Breast epithelium (tissue), 4 donors: ENCODE measurements at places on chromosomes 4 and X.

DNA sequence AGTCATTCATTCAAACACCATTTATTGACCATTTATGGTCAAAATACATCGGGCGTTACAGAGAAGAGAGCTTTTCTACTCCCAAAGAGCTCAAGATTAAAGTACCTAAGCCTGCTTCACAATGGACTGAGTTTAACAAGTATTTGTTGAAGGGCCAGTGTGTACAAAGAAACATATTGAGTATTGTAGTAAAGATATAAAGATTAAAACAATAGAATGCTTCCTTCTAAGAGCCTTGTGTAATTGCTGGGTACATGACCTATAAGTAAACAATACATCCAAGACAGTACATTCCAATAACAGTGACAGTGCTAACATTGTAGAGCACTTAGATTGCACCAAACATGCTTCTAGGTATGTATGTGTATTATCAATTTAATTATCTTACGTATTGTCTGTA lies 695.5 kb downstream of the PCDH7 start:
- no peaks in the 10 kb centered on the region for H3K4me1 ChIP-seq
- no peak for DNase-seq
- H3K4me3 ChIP-seq = no peak overlapping the region
- H3K27ac ChIP-seq = no peak overlapping the region
- no peaks in the 10 kb centered on the region for H3K27me3 ChIP-seq

- no peak for DNase-seq
- no peak overlapping the region for H3K27ac ChIP-seq
- no peaks in the 10 kb centered on the region for H3K27me3 ChIP-seq
- H3K4me1 ChIP-seq = no peaks in the 10 kb centered on the region
Observed at GRCh38 chrX:146396409-146396808, 413.2 kb upstream of the CXorf51B start.

DNA sequence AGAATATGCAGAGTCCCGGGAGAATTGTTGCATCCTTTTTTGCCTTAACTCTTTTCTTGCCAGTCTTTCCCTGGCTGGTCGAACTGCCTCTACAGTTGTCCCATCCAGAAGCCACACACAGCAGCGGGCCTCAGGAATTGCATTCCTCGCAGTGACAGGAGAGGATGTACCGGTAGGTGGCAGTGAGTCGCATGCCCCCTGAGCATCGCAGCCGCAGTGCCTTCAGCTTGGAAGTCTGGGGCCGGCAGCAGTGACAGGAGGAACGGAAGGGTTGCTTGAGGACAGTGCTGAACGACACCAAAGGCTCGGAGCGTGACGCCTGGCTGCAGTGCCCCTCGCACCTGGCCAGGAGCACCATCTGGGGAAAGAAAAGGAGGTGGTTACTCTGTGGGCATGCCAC lies 23.5 kb downstream of the NDP start:
- no peaks in the 10 kb centered on the region for H3K36me3 ChIP-seq
- no peak for DNase-seq
- no peaks in the 10 kb centered on the region for H3K27me3 ChIP-seq
- H3K4me1 ChIP-seq = no peaks in the 10 kb centered on the region
- no peak overlapping the region for H3K4me3 ChIP-seq

- no peak overlapping the region for H3K4me3 ChIP-seq
- no peak overlapping the region for H3K27ac ChIP-seq
- H3K4me1 ChIP-seq = no peaks in the 10 kb centered on the region
- no peak for DNase-seq
Observed at GRCh38 chr4:158875026-158875425, 106.2 kb downstream of the FNIP2 start.

DNA sequence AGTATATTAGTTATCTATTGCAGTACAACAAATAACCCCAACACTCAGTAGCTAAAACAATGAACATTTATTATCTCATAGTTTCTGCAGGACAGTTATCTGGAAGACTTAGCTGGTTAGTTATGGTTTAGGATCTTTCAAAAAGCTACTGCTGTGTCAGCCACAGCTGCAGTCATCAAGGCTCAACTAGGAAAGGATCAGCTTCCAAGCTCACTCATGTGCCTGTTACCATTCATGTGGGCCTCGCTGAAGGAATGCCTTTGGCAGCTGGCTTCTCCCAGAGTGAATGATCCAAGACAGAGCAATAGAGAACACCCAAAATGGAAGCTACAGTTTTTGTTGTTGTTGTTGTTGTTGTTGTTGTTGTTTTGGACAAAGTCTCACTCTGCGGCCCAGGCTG lies 13.5 kb upstream of the PRSS48 start:
- H3K4me1 ChIP-seq = no peaks in the 10 kb centered on the region
- H3K27ac ChIP-seq = no peak overlapping the region
- H3K27me3 ChIP-seq = no peaks in the 10 kb centered on the region

DNA sequence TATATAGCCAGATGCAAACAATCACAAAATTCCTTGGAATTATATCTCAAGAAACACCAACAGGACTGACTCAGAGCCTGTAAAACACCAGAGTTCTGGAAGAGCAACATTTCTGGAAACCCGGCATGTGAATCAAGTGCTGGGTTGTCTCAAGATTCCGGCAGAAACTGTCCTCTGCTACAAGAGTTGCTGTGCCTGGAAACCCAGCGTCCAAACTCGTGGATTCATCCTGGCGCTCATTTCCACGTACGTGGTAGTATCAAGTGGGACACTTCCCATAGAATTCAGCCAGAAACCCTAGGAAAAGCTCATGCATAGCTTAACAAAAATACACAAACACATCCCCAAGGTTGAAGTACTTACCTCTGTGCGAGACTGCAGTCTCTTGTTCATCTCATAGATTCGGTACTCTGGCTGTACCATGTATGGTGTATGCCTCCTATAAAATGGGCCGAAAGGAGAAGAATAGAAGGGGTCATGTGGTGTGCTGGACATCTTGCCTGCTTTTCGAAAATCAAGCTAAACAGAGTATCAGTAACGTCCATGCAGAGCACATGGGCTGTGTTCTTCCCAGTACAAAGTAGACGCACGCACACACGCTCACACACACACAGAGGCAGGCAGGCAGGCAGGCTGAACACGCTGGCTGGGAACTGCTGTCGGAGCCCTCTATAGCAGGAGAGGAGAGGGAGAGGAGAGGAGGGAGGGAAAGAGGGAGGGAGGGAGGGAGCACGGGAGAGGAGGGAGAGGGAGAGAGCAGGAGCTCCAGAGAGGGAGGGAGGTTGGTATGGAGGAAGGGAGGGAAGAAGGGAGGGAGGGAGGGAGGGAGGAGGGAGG lies at the start of gene LDB2:
LDB2 (minus strand) TSS at position 655 of the 837 bp plus-strand sequence.
- no peaks in the 10 kb centered on the region for H3K36me3 ChIP-seq
- DNase-seq = no peak
- H3K4me3 ChIP-seq = peak within 1 kb of the TSS; percentile 69
- H3K27ac ChIP-seq = peak within 1 kb of the TSS; percentile 48
- H3K4me1 ChIP-seq = no peaks in the 10 kb centered on the region
- no peaks in the 10 kb centered on the region for H3K27me3 ChIP-seq

GRCh38 chr4:95426455-95426854 lies 122.3 kb downstream of the UNC5C start:
- no peak overlapping the region for H3K27ac ChIP-seq
- no peaks in the 10 kb centered on the region for H3K4me1 ChIP-seq
- no peak for DNase-seq
- H3K4me3 ChIP-seq = no peak overlapping the region

GRCh38 chrX:68355629-68355920 lies 77.7 kb downstream of the OPHN1 start:
- H3K27ac ChIP-seq = no peak overlapping the region
- no peak for DNase-seq
- H3K27me3 ChIP-seq = peaks cover 10% of the 10 kb centered on the region
- H3K4me3 ChIP-seq = no peak overlapping the region
- H3K4me1 ChIP-seq = no peaks in the 10 kb centered on the region

GRCh38 chr4:74260036-74260435 lies 48.2 kb upstream of the EPGN start:
- no peak for DNase-seq
- no peaks in the 10 kb centered on the region for H3K36me3 ChIP-seq
- no peak overlapping the region for H3K4me3 ChIP-seq
- no peaks in the 10 kb centered on the region for H3K4me1 ChIP-seq

GRCh38 chr4:177632481-177632880 lies 190.2 kb upstream of the AGA start:
- no peaks in the 10 kb centered on the region for H3K36me3 ChIP-seq
- no peak overlapping the region for H3K27ac ChIP-seq
- no peak for DNase-seq
- H3K4me1 ChIP-seq = no peaks in the 10 kb centered on the region
- H3K27me3 ChIP-seq = no peaks in the 10 kb centered on the region

- H3K27ac ChIP-seq = no peak overlapping the region
- DNase-seq = no peak
- H3K4me3 ChIP-seq = peak overlapping the region; percentile 38
- H3K27me3 ChIP-seq = no peaks in the 10 kb centered on the region
- no peaks in the 10 kb centered on the region for H3K36me3 ChIP-seq
Observed at GRCh38 chrX:1534301-1535168, 2.5 kb downstream of the P2RY8 start.

DNA sequence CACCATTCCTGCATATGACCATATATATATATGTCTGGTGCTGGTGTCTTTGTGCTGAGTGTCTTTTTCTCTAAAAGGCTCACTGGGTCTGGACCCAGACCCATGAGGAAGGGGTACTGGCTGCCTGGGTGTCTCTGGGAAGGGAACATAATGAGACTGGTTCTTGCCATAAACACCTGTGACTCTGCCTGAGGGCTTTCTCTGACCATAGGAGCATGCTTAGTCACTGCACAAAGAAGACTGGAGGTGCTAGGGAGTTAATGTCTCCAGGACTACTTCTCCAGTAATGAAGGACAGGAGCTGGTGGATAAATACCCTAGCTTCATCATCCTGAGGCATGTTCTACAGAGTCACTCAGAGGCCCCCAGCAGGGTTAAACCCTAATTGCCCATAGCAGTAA lies 47.1 kb upstream of the CASK start:
- H3K4me1 ChIP-seq = no peaks in the 10 kb centered on the region
- H3K4me3 ChIP-seq = no peak overlapping the region
- H3K27me3 ChIP-seq = peaks cover 25% of the 10 kb centered on the region
- H3K36me3 ChIP-seq = no peaks in the 10 kb centered on the region
- no peak overlapping the region for H3K27ac ChIP-seq

DNA sequence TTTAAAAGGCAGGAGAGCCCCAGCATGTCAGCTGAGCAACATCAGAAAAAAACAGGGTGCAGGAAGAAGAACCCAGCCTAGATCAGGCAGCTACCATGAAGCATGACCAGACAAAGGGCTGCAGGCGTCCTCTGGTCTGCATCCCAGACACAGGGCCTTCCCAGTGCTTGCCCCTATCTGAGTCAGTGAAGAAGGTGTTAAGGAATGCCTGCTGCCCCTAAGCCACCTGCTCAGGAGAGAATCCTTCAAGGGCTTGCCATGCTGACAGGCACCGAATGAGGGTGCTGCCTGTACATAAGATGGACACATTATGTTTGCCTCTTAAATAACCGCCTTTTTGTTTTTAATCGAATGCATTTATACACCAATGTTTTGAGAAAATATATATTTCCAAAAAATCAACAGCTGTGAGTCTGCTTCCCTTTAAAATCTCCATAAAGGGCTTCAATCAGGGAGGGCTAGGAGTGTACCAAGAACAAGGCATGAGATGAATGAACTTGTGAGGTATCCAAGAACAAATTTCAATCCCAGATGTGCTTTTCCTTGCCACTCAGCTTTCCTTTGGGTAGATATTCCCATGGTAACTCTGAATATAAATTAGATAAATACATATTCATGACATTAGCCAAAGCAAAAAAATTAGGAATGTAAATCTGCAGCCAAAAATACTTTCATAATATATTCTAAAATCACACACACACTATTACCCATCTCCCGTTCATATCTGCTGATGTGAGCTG lies 85.1 kb downstream of the SLC9A7 start:
- H3K4me1 ChIP-seq = no peaks in the 10 kb centered on the region
- H3K27me3 ChIP-seq = no peaks in the 10 kb centered on the region
- no peak overlapping the region for H3K4me3 ChIP-seq

- H3K36me3 ChIP-seq = no peaks in the 10 kb centered on the region
- H3K4me1 ChIP-seq = no peaks in the 10 kb centered on the region
- DNase-seq = no peak
- H3K27ac ChIP-seq = no peak overlapping the region
- no peaks in the 10 kb centered on the region for H3K27me3 ChIP-seq
- H3K4me3 ChIP-seq = no peak overlapping the region
Observed at GRCh38 chrX:27186671-27187070, 276.5 kb downstream of the PPP4R3C start.

GRCh38 chr4:10442976-10443375 lies 14.2 kb downstream of the ZNF518B start:
- no peaks in the 10 kb centered on the region for H3K27me3 ChIP-seq
- H3K4me3 ChIP-seq = no peak overlapping the region
- no peaks in the 10 kb centered on the region for H3K36me3 ChIP-seq

DNA sequence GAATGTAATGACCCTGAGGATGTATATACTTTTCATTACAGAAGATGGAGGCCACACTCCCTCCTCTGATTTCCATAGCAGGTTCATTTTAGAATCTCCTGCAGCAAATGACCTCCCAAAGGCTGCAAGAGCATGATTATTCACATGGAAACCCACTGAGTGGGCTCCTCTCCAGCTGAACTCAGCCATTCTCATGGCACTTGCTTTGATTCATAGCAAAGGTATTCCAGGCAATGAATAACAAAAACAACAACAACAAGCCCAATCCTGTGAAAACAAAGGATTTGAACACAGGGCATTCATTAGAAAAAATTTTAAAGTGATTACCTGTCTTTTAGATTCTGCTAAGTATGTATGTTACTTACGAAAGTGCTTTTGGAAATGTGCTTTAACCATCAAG lies 894.0 kb upstream of the FRG1 start:
- no peak overlapping the region for H3K27ac ChIP-seq
- no peak for DNase-seq
- H3K4me3 ChIP-seq = no peak overlapping the region
- no peaks in the 10 kb centered on the region for H3K4me1 ChIP-seq
- H3K36me3 ChIP-seq = no peaks in the 10 kb centered on the region

DNA sequence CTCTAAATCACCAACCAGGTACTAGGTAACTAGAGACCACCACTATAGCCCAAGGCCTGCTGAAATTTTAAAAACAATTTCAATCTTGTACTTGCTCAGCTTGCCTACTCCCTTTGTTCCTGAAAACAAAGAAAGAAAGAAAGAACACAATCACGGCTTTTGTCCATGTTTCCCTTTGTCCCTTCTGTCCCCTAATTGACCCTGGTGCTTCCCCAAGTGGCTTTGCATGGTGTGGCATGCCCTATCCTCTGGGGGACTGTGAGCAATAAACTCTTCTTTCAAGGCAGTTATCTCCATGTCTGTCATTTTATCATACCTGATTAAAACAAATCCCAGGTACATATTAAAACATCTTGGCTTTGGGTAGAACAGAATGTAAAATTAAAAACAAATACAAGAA lies 94.8 kb downstream of the ARSJ start:
- H3K27me3 ChIP-seq = no peaks in the 10 kb centered on the region
- H3K4me1 ChIP-seq = no peaks in the 10 kb centered on the region
- no peak overlapping the region for H3K27ac ChIP-seq
- no peak for DNase-seq

DNA sequence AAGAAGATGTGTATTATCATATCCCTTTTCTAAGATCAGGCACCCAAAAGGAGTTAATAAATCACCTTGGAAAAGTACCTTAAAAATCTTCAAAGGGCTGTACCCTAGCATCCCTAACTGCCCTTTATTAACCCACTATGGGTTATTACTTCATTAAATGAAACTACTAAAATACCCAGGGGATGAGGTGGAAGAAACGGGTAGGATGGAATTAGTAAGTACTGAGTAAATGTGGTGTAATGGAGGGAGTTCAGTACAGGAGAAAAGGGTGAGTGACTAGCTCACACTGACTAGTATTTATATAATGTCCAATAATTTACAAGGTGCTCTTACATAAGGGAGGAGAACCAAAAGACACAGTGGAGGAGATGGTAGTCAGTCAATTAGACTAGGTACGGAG lies 51.0 kb upstream of the RASGEF1B start:
- H3K27me3 ChIP-seq = no peaks in the 10 kb centered on the region
- no peak overlapping the region for H3K27ac ChIP-seq
- DNase-seq = no peak
- no peak overlapping the region for H3K4me3 ChIP-seq
- H3K4me1 ChIP-seq = no peaks in the 10 kb centered on the region
